ENCODE measurements at places on chromosomes 7 and 10. TPM values are rescaled to one million over a fixed set of nuclear protein-coding genes. Genes with fewer than 3 reads are reported as not detected.

PPP1R3C gene
- 2.0 TPM for total RNA-seq

DNAJC1 gene
- total RNA-seq: 26.1 TPM

SLC26A3 gene
- 0.11 TPM for total RNA-seq

DNA sequence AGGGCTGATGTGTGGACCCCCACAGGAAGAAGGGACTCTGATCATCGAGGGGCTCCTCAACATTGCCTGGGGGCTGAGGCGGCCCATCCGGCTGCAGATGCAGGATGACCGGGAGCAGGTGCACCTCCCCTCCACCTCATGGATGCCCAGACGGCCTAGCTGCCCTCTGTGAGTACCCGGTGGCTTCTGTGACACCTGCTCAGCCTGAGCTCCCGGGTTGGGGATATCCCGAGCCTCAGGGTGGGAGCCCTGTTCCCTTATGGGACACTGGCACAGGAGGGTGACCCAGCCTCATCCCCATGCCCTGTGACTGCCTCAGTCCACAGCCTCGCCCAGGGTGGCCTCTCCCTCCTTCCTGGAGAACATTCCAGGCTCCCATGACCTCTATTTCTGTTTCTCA lies 3.9 kb upstream of the DEPP1 start:
- DNase-seq: peak; percentile 63

DNA sequence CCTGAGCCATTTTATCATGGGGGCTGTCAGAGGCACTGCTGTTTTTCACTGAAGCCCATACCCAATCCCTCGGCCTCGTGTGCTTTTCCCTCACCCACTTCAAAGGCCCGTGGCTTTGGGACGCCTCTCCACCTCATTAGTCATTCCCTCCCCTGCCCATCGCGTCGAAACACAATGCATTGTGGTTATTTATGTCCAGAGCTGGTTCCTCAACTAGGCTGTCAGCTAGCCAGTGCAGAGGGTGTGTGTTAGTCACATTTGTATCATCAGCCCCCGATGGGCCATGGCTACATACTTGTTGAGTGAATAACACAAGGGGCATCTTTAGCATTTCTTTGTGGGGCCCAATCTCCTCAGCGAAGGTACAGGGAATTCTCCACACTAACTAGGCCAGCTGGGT lies 3.8 kb upstream of the CRCP start:
- no peak for DNase-seq

DNA sequence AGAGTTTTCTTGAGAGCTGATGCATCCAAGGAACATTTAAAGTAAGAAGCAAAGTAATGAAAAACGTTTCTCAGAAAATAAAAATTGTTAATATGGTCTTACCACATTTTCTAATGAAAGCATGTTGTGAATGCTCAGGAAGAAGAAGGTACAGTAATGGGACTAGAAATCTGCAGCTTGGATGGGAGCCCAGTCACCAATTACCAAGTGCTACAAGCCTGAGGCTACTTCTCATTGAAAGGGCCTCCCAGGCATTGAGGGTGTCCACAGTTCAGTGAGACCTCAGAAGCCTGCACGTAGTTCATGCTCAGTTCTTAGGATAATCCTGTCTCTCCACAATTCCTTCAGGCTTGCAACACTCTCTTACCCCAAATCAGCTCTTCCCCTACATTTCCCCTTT lies 17.6 kb downstream of the PTN start:
- no peak for DNase-seq

- DNase-seq: no peak
These were observed 61.8 kb downstream of the INHBA start for GRCh38 chr7:41641011-41641664.

GRCh38 chr7:43655584-43655983 lies 72.7 kb downstream of the STK17A start:
- DNase-seq: no peak
